ENCODE measurements at places on chromosomes 1 and 21. TPM values are rescaled to one million over a fixed set of nuclear protein-coding genes. Genes with fewer than 3 reads are reported as not detected.

The HSPA6 gene
- 3.4 TPM for total RNA-seq

The PHLDA3 gene
- 7.1 TPM for total RNA-seq

The PLA2G2E gene
- total RNA-seq, result not detected

The SPRR2A gene
- not detected for total RNA-seq

The BEST4 gene
- 0.49 TPM for total RNA-seq

The FCAMR gene
- not detected for total RNA-seq

The POU3F1 gene
- 6.1 TPM for total RNA-seq

The DENND2C gene
- total RNA-seq, result 1.5 TPM

The SLC19A2 gene
- total RNA-seq, result 17.0 TPM

The JAM2 gene
- 28.0 TPM for total RNA-seq

The DOCK7 gene
- total RNA-seq, result 189 TPM

The ADGRB2 gene
- 60.2 TPM for total RNA-seq

The IL20 gene
- total RNA-seq, result not detected

The OR10Z1 gene
- not detected for total RNA-seq

The SYT2 gene
- 0.98 TPM for total RNA-seq

The CFHR3 gene
- not detected for total RNA-seq

The LORICRIN gene
- total RNA-seq, result 0.25 TPM

The OXCT2 gene
- total RNA-seq, result 0.49 TPM

The FMOD gene
- 2.2 TPM for total RNA-seq

The SPRR1B gene
- total RNA-seq, result not detected

The COL6A1 gene
- 50.9 TPM for total RNA-seq

The CFAP141 gene
- not detected for total RNA-seq

The ST6GALNAC3 gene
- 11.6 TPM for total RNA-seq

The ANGPTL7 gene
- 0.25 TPM for total RNA-seq

The B3GALT5 gene
- 0.74 TPM for total RNA-seq

The FAAH gene
- 17.0 TPM for total RNA-seq

The MAEL gene
- total RNA-seq, result 0.74 TPM

The EPHB2 gene
- total RNA-seq, result 31.0 TPM

The VSIG8 gene
- total RNA-seq, result not detected

The NCF2 gene
- 1.7 TPM for total RNA-seq

The CLEC20A gene
- not detected for total RNA-seq

The TFF2 gene
- not detected for total RNA-seq

The HSD3B1 gene
- not detected for total RNA-seq

Data from temporal lobe (tissue), 4 donors.